NCI-H1092 (cell line): ENCODE measurements at places on chromosomes 7 and 10.
A peak's percentile ranks its signal among the peaks of the same experiment; 100 is the strongest.

DNA sequence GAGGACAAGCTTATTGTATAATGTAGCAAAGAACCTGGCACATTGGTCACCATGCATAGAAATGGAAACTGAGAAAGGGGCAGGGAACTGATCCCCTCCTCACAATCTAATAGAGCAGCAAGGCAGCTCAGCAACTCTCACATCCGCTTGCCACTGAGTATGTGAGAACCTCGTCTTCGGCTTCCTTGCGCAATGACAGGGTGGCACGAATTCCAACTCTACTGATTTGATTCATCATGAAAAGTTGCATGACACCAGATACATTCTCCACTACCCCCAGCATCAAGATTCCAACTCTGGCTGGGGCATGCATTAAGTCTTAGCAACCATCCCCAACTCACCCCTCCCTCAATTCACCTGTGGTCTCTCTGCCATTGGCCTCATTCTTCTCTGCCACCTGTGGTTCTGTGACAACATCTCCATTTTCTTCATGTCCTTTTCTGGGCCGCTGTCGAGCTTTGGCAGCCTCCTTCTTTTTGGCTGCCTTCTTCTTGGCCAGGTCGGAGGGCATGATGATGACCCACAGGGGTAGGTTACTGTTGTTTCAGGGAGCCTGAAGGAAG lies 976 bp downstream of the ABCF2 start:
- DNase-seq = no peak

DNA sequence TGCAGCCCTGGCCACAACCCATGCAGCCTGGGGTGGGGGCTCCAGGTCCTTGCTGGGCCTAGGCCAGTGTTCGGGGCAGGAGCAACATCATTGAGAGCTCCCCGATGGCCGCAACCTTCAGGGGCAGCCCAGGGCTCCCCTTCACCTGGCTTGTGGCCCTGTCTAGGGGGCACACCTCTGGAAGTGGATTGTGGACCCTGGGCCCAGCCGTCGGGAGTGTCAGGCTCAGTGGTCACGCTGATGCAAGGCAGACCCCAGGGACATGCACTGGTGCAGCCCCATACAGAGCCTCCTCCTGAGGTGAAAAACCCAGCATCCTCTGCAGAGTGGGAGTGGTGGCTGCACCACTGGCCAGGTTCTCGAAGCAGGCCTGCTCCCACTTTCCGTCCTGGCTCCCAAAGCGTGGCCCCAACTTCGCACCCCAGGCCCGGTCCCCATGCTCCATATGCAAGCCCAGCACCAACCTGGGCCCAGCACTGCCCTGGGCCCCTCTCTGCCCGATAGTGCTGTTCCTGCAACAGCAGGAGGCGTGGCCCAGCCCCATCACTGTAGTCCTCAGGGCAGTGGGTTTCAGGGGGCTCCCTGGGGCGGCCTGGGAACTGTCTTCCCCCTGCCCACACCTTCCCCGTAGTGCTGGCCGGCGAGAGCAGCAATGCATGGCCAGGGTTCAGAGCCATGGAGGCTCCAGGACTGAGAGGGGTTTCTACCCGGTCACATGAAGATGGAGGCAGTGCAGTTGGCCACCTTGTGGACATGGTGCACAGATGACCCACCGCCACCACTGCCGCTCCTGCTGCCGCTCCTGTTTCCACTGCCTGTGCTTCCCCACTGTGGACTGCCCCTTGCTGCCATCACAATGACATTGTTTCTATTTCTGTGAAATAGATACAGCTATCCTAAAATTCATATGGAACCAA lies 303.9 kb upstream of the NRG3 start:
- DNase-seq = no peak

- no peak for DNase-seq
These were observed 26.3 kb upstream of the TMEM236 start for GRCh38 chr10:17725703-17726102.

DNA sequence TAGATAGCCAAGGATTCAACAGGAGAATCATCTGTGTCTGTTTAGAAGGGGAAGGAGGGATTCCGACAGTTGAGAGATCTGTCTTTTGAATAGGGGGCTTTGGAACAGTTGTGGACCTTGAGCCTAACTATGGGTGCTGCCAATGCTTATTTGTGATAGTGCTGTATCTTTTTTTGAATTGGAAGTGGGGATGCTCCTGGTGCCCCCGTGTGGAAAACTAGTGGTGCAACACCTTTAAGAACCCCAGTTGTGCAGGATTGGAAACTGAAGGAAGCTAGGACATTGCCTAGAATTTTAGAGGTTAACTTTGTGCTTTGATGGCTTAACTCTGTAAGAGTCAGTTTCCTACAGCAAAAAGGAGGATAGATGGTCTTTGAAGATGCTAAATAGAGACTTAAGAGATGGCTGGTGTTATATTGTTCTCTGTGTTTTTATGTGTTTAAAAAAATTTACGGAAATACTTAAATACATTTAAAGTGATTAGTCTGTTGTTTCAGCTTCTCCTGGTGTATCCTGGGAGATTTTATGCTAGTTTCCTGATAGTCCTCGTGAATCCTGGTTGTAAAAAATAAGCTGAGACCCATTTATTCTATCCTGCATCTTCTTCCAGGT lies 69.3 kb downstream of the AP3M1 start:
- no peak for DNase-seq

GRCh38 chr7:43038254-43038653 lies 74.2 kb upstream of the HECW1 start:
- no peak for DNase-seq

DNA sequence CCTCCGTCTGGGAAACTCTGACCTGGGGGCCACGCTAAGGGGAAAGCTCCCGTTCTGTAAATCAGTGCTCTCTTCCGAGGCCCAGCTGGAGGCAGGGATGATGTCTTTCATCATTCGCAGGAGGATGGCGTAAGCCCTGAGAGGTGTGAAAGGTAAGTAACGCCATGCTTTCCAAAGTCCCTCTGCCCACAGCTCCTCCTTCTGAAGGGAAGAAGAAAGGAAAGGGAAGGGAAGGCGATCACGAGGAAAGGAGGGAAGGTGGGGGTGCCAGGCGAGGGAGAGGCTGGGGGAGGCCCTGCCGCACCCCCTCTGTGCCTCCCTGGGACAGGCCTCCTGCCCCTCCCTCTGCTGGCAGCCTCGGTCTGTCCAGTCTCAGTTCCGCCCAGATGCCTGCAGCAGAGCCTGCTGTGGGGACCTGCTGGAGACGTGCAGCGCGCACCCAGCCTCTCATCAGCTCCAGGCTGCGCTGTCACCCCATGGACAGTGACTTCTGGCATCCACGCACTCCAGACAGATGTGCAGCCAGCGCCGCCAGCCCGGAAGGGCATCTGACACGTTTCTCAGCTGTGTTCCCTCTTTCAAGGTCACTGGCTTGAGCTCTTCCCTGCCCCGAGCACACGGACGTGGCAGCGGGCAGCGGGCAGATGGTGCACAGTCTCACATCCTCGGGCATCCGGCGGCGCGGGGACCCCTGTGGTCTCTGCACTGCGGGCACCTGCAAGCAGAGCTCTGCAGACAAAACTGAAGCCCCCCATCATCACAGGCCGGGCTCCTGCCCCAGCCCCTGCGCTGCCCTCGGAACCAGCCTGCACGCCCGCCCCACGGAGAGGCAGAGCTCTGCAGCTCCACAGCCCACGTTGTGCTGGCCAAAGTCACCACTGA lies 60.6 kb downstream of the INSIG1 start:
- no peak for DNase-seq

GRCh38 chr7:18177815-18178660 lies 150.4 kb upstream of the PRPS1L1 start:
- no peak for DNase-seq

- no peak for DNase-seq
These were observed 5.0 kb upstream of the GRIFIN start for GRCh38 chr7:2481195-2481594.

DNA sequence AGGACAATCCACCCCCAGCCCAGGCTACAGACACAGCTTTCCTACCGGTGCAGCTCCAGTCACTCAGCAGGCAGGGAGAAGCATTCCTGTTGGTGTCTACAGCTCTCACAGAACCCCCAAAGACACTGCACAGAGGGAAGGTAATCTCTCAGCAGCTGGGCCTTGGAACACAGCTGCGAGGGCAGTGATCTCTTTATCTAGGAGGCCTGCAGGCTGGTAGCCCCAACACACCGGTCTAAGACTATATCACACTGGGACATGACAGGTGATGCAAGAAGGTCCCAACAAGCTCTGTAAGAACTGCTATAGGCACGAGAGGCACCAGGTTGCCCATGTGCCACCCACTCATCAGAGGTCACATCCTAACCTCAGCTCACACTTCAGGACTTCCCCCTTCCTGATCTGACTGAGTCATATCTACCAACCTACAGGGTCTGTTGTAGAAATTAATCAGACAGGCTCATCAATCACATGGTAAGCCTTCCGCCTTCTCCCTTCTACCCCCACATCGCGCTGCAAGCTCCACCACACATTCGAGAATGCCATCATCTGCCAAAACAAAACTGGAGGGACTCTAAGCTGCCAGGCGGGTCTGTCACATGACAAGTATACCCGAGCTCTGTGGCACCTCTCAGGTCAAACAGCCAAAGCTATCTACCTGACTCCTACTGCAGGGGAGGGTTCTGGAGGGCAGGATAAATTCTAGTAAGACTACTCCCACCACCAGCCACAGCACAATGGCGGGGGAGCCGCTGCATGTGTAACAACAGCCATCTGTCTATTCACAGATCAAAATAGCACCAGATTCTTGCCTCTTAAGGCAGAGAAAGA lies 26.1 kb downstream of the FAM53B start:
- no peak for DNase-seq

DNA sequence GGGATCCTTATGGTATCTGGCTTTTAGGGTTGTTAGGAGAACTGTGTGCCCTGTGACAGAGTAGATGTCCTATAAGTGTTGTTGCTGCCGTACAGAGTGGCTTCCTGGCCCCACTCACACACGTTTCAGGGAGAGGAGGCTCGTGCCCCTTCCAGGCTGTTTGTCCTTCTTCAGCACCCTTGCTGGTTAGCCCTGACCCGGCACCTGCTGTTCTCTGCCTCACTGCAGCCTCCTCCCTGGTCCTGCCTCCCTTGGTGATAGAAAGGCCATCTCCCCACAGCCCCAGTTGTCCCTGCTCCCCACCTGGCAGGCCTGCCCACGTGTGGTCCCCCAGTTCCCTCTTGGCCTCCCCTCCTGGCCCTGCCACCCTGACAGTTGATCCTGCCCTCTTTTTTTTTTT lies 2.3 kb downstream of the CLIP2 start:
- no peak for DNase-seq

- DNase-seq = peak; percentile 1
These were observed 41.4 kb upstream of the ZMIZ1 start for GRCh38 chr10:79027147-79028055.

DNA sequence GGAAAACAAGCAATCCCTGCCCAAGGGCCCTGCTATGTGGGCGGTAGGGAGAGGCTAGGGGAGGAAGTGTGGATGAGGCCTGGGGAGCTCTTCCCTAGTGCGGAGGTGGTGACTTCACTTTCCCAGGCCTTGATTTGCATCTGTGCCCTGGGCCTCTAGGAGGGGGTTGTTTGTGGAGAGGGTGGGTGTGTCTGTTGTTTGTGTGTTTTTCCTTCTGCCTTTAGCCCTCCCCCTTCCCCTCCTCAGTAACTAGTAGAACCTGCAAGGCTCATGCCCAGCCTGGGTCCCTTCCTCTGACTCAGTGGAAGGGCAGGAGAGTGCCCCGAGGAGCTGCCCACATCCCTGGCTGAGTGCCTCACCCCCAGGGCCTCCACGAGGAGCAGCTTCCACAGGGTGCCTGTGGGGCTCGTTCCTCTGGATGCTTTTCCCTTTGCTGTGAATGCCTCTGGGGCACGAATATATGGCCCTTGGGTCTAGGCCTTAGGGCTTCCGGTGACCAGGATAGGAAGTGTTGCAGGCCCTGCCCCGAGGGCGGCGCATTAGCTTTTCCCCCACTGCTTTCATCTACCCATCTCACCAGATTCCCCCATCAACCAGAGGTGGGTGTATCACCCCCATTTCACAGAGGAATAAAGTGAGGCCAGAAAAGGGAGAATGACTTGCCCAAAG lies 89.4 kb upstream of the DUSP5 start:
- DNase-seq = no peak

DNA sequence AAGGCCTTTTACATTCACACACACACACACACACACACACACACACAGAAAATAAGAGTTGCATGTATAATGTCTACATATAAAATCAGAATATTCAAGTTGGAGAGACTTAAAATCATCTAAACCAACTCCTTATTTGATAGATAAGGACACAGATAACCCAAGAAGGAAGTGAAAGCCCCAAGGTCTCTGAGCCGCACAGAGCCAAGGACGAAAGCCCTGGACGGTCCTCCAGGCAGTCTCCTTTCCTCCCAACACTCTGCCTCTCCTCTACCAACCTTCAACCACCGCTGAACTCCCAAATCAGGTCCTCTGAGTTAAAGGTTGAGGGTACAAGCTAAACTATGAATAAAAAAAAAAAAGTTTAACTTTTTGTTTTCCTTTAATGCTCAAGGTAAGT lies 28.2 kb downstream of the UBE2H start:
- DNase-seq = no peak

DNA sequence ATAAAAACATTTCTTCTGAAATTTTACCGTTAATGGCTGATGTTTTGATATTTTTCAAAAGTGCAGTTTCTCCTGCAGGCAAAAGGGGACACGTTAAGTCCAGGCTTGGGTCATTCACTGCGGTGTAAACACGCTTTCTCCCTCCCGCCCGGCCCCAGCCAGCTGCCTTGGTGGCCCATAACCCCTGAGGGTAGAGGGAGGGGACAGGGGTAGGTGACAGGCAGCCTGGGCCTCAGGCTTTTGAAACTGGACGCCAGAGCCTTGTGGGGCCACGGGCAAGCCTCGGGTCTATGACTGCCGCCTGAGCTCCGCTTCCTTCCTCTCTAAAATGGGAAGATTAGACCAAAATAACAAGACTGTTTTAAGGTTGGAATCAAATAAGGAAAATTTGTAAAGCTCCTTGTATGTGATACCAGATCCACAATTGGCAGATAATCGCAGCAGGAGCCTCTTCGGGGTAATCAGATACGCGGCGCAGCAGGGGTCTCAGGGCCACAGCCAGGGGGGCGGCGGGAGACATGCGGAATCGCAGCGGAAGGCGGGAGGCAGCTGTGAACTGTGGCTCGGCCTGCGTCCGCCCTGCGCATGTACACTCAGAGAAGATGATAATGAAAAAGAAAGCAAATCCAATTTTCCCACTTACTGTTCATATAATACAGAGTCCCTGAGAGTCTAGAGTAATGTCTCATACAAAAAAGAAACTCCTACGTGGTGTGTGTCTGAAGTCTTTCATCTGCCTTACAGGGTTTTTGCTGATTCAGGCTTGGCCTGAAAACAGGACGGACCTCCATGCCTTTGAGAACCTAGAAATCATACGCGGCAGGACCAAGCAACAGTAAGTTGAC lies 138.3 kb downstream of the EGFR start:
- no peak for DNase-seq
